ENCODE measurements at places on chromosomes 2 and 18.

DNA sequence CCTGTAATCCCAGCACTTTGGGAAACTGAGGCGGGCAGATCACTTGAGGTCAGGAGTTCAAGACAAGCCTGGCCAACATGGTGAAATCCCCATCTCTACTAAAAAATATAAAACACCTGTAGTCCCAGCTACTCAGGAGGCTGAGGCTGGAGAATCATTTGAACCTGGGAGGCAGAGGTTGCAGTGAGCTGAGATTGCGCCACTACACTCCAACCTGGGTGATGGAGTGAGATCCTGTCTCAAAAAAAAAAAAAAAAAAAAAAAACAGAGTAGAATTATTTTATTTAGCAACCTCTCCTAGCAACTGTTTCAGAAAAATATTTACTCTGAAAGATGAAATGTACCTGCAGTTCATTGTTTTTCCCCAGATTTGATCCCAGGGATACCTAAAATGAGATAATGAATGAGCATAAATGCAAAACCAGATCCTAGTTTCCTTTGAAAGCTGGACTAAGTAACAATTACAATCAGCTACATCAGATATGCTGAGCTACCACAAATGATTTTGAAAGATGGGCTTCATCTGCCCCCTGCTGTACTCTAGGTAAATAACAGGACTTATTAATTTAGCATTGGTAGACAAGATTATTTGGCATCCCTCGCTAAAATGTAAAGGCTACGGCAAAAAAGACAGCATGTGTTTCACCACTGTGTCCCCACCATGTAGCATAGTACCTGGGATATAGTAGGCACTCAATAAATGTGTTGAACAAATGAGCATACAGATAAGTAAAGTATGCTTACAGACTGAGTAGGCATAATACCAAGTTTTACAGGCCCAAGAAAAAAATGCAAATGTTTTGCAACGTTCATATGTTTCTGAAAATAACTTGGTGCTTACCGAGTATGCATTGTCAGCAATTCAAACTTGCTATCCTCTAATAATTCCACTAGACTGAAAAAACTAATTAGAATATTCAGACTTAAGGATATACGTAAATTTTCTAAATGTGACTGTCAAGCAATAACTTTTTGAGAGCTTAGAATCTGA lies 102.5 kb downstream of the ATL2 start:
- DNase-seq: peak; percentile 30

DNA sequence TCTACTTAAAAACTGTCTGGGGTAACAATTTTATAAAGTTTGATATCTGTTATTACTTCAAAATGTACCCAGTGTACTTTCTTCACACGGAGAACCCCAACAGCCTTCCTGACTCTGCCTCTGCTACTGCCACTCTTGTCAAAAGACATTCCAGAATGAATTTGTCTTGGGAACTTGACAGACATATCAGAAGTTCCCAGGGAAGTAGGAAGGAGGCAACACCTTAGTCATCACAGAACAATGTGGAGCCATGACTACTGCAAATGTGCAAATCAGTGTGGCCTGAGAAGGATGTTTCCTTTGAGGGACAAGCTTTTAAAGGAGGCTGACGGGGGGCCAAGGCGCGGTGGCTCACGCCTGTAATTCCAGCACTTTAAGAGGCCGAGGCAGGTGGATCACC lies 133.8 kb upstream of the RNF152 start:
- no peak for DNase-seq

GRCh38 chr2:169824373-169825333 lies at the start of gene METTL5:
Gene METTL5 (minus strand): TSS chr2:169824905. CDS start chr2:169824597, 308 bp downstream.
- peak; percentile 87 for DNase-seq

DNA sequence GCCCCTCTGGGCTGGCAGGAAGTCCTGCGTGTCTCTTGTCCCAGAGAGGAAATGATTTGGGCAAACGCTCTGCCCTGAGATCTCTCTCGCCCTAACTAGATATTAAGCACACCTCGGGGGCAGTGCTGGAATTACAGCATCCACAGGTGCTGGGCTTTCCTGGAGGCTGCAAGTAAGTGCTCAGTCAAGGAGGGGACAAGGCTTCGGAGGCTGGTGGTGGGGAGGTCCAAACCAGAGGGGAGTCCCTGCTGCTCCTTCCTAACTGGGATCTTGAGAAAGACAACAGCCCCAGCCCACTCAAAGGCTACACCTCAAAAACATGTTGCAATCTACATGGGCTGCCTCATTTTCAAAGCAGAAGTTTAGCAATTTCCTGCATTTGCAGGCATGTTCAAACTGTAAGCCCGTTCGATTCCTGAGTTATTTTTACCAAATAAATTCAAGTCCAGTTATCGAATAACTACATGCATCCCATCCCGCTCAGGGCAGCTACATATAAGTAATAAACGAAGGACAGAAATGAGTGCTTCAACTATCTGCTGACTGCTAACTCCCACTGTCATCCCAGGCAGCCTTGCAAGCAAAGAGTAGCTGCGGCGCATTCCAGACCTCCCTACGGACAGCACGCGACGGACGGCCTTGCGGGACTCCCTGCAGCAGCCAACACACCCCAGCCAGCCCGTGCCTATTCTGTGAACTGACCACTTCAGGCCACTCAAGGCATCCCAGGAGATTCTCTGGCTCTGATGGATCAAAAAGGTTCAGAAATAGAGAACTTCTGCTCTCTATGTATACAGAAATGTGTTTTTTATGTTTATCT lies 27.5 kb downstream of the ZNF516 start:
- no peak for DNase-seq

GRCh38 chr2:188051706-188052105 lies 240.0 kb upstream of the GULP1 start:
- DNase-seq: no peak

- no peak for DNase-seq
Observed at GRCh38 chr18:33803636-33804035, 225.6 kb downstream of the ASXL3 start.

GRCh38 chr2:226334981-226335720 lies 464.5 kb downstream of the IRS1 start:
- DNase-seq: no peak

- DNase-seq: no peak
Observed at GRCh38 chr2:67783026-67783425, 279.8 kb downstream of the C1D start.

DNA sequence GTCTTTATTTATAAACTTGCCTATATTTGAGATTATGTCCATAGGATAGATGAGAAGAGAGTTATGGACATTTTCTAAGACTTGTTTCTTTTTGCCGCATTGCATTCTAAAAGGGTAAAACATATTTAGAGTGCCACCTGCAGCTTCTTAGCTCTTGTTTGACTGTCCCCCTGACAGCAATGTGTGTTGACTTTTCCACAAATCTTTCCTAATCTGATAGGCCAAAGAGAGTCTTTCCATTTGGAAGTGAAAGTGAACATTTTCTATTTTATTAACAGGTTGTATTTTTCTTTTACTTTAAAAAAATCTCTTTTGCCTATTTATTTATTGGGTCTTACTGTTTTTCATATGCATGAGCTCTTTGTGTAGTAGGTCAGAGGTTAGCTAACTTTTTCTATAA lies 58.4 kb downstream of the FMNL2 start:
- no peak for DNase-seq

- DNase-seq: no peak
Observed at GRCh38 chr2:149544692-149545091, 42.9 kb downstream of the MMADHC start.

GRCh38 chr2:100010606-100011005 lies 131.8 kb downstream of the AFF3 start:
- no peak for DNase-seq

DNA sequence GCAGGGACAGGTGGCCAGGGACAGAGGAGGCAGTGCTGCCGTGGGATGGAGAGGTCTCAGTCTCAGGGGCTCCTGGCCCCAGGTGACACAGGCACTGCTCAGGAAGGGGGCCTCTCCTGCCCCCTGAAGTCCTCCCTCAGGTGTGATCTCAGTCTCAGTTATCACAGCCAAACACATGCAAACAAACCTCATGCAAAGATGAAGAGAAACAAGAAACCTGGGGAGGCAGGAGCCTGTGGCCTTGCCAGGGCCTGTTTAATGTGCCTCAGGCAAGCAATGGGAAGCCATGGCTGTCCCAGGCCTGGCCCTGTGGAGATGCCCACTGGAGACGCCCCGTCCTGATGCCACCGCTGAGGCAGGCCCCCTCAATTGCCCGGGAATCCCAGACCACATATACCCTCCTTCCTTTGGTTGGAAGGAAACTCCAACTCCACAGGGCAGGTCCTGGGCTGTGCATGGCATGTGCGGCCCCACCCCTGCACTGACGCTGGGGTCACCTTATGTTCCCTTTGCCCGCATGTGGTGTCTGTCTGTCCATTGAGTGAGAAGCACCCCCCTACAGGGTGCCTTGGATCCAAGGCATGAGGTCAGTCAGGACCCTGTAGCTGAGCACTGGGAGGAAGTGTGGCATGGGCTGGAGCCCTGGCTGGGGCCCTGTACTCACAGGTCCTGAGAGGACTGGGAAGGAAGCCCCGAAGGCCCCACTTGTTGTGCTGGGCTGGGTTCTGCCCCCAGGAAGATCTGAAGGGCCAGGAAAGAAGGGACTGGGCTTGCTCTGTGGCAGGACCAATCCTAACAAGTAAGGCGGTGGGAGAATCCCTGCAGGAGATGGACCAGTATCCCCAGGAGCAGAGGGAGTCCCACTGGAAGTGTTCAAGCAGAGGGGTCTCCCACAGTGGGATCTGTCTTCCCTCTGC lies 68.8 kb upstream of the RAB6C start:
- DNase-seq: no peak

Data from hematopoietic multipotent progenitor cell treated with erythropoietin and hydrocortisone succinate and interleukin-3 and kit ligand, for 17 days (in vitro differentiated cells).